Breast epithelium (tissue), 4 donors: ENCODE measurements at places on chromosomes 3 and 15. TPM values are rescaled to one million over a fixed set of nuclear protein-coding genes. Genes with fewer than 3 reads are reported as not detected.

The ITIH4 gene
- total RNA-seq: 9.5 TPM

The MFSD1 gene
- total RNA-seq: 76.7 TPM

The PLCB2 gene
- 4.3 TPM for total RNA-seq

The MELTF gene
- total RNA-seq: 10.2 TPM

The NFKBIZ gene
- 243 TPM for total RNA-seq

The FILIP1L gene
- 19.8 TPM for total RNA-seq

The TRPM1 gene
- total RNA-seq: not detected

The PYDC2 gene
- total RNA-seq: not detected

The GABRG3 gene
- 0.33 TPM for total RNA-seq

The DNAH12 gene
- total RNA-seq: 0.32 TPM

The ADIPOQ gene
- total RNA-seq: 137 TPM
